ENCODE measurements at places on chromosomes 5 and 9. TPM values are rescaled to one million over a fixed set of nuclear protein-coding genes. Genes with fewer than 3 reads are reported as not detected.

- DNase-seq: no peak
Measured at GRCh38 chr9:111974092-111974681, 77.6 kb downstream of the UGCG start.

DNA sequence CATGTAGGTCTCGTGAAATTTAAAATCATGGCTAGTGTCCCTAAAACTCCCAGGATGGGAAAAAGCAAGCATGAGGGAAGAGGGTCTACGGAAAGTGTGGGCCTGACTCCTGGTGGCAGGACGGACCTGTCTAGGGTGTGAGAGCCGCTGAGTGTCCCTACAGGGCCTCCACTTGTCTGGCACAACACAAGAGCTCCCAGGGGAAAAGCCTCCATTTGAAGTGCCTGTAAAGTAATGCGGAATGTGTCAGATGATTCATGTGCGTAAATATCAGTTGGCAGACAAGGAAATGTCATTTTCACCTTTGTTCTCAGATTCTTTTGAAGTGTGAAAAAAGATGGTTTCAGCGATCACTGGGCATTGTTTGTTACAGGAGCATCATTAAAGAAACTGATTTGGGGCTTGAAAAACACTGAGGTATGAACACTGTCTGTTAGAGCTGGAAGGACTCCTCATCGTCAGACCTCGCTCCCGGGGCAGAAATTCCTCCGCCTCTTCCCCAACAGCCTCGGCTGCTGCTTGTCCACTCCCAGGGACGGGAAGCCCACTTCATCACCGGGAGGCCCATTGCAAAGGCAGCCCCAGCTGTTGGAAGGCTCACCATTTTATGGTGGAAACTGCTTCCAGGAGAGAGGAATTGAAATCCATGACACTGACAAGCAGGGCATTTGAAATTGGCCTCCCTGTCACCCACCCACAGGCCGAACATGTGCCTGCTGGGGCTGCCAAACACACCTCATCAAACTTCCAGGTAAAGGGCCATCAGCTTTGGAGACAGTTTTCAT, 240.8 kb downstream of the FSTL4 start:
- DNase-seq: no peak

- DNase-seq: no peak
Measured at GRCh38 chr9:2634818-2635217, 13.2 kb downstream of the VLDLR start.

DNA sequence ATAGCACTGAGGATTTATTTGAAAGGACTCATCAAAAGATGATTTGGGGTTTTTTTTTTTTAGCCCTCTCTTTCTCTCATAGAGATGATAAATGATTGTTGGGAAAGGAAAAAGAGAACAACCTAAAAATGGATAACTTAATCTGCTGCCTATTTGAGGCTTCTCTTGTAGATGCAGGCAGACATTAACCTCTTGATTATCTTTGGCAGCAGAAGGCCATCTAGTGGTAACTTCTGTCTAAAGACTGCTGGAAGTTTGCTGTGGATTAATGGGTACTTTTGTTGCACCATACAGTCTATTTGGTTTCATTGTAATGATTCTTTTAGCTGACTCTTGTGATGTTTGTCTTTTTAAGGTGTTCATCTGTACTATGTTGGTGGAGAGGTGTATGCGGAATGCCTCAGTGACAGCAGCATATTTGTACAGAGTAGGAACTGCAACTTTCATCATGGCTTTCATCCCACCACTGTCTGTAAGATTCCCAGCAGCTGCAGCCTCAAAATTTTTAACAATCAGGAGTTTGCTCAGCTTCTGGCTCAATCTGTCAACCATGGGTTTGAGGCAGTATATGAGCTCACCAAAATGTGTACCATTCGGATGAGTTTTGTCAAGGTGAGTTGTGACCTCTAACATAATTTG, 18.8 kb downstream of the SMIM32 start:
- peak; percentile 52 for DNase-seq

CSF1R gene
- total RNA-seq: not detected

GRCh38 chr9:121640076-121640475, 11.4 kb upstream of the DAB2IP start:
- no peak for DNase-seq

- no peak for DNase-seq
Measured at GRCh38 chr5:87582149-87582548, 169.4 kb upstream of the CCNH start.
